ENCODE measurements at places on chromosomes 6 and 20.

DNA sequence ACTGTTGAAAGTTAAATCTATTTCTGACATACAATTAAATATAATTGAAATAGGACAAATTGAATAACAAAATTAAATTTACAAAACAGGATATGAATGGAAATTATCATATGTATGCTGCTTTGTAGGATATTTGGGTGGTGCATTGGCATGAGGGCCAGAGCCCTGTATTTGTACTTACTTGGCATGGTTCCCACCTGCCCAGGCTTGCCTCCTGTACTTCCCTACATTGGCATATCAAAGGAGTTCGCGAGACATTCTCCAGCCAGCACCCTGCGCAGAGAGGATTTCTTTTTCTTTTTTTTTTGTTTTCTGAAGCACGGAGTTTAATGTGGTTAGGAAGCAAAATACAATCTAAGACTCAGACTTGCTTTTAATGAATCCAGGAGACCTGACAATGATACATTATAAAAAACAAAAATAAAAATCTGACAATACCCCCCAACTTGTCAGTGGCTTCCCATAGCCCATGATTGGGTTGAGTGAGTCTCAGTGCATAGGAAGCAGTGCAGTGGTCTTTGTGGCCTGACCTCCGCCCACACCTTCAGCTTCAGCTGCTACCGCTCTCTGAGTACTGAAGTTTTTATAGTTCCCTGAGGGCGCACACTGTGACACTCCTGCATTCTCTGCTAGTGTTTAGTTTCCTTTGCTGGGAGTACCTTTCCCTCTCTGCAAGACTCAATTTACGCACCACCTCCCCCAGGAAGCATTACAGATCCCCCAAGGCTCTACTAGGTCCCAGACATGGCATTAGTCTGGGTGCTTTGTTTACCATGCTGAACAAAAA, 440.8 kb downstream of the UTRN start:
- no peak for DNase-seq

DNA sequence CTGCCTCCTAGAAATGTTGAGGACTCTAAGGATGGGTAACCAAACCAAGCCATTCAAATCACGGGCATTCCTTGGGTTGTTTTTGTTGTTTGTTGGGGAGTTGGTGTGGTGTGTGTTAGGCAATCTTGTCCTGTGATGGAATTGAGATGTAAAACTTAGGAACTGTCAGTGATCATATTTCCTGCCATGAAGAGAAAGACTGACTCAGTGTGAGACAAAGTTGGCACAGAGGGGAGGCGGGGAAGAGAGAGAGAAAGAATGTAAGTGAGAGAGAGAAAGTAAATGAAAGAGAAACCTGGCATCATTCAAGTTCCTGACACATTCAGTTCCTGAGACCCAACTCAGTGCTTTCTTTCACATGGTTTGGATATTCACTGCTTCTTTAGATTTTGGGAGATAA, 21.6 kb upstream of the FBXO30 start:
- no peak for DNase-seq

DNA sequence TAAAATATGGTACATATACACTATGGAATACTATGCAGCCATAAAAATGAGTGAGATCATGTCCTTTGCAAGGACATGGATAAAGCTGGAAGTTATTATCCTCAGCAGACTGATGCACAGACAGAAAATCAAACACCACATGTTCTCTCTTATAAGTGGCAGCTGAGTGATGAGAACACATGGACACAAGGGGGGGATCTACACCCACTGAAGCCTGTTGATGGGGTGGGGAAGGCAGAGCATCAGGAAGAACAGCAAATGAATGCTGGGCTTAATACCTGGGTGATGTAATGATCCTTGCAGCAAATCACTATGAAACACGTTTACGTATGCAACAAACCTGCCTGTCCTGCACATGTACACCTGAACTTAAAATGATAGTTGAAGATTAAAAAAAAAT, 71.3 kb downstream of the MANEA start:
- no peak for DNase-seq

GRCh38 chr20:4788314-4788713, 66.6 kb downstream of the PRND start:
- DNase-seq = no peak

DNA sequence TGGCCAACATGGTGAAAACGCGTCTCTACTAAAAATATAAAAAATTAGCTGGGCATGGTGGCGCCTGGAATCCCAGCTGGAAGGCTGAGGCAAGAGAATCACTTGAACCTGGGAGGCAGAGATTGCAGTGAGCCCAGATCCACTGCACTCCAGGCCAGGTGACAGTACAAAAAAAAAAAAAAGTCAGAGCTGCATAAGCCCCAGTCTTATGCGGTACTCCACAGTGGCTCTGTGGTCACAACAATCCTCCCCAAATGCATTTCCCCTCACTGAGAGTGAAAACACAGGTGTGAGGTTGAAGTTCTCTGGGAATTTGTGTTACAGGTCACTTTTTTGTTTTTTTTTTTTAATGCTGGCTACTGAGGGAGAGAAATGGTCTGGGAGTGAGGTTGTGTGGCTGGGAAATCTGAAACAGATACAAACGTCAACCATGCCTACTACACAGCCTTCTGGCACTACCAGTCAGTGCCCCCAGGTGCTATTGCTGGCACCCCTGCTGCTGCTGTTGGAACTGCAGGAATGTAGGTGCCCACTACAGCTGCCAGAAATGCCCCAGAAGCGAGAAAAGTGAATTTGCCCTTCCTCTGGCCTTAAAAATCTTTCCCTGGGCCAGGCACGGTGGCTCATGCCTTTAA, 5.7 kb downstream of the MRPS26 start:
- DNase-seq = no peak

- DNase-seq = no peak
These were observed 70.0 kb downstream of the FOXC1 start for GRCh38 chr6:1679688-1680068.

GRCh38 chr6:388202-388903, 3.2 kb upstream of the IRF4 start:
- no peak for DNase-seq

GRCh38 chr6:113684382-113684901, 172.7 kb upstream of the MARCKS start:
- no peak for DNase-seq

DNA sequence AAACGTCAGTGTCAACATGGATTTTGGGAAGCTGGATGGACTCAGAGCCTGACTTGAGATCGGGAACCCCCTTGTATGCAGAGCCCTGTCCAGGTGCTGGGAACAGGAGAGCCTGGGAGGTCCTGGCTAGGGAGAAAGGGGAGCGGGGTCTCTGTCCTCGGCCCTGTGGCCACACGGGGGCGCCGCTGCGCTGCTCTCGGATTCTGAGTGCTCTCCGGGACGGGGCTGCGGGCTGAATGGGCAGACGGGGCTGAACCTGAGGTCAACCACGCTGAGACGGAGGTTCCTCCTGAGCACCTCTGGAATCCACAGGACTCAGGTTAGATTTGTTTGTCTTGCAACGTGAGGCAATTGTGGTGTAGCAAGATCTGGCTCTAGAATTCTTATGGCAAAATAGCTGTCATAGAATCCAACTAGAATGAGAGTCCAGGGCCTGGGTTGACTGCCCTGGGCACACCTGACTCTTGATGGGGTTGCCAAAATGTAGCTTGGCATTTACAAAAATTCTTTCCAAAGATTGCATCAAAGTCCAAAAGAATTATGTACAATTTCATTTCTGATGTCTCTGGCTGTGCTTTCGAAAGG, 20.6 kb upstream of the HLA-F start:
- peak; percentile 70 for DNase-seq

- no peak for DNase-seq
These were observed 6.1 kb downstream of the TRIM10 start for GRCh38 chr6:30154709-30155519.

GRCh38 chr6:79895382-79896074, 51.8 kb downstream of the ELOVL4 start:
- no peak for DNase-seq

DNA sequence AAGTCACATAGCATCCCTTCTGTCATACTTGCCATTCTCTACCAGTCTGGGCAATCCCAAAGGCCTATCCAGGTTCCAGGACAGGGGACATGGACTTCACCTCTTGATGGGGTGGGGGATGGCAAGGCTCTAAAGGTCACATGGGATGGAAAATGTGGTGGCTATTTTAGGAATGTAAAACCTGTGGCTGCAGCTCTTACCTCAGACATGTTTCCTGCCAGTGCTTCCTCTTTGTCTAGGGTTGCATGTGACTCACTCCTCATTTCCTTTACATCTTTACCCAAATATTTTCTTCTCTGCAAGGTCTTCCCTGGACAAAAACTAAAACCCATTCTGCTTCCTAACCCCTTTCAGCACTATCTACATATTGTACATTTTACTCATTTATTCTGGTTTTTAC, 135.7 kb downstream of the BTBD3 start:
- no peak for DNase-seq

DNA sequence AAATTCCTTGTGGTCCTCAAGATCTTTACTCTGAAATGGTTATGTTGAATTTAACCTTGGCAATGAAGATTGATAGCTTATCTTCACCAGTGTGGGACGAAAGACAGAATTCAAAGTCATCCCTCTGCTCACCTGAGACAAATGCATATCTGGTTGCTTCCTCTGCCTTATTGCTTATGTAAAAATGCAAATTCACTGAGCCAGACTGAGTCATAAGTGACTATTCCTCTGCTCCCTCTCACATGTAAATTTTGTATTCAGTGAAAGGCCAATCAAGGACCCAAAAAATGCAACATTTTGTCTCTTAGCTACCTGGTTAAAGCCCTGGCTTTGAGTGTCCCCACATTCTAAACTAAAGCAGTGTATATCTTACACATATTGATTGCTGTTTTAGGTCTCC, 593.1 kb upstream of the GJE1 start:
- DNase-seq = no peak

GRCh38 chr20:3383878-3384495, 23.5 kb downstream of the DNAAF9 start:
- no peak for DNase-seq

GRCh38 chr6:13243033-13243432, 85.3 kb downstream of the TBC1D7 start:
- no peak for DNase-seq

- DNase-seq = no peak
These were observed 236.7 kb downstream of the FARS2 start for GRCh38 chr6:5497896-5498578.

DNA sequence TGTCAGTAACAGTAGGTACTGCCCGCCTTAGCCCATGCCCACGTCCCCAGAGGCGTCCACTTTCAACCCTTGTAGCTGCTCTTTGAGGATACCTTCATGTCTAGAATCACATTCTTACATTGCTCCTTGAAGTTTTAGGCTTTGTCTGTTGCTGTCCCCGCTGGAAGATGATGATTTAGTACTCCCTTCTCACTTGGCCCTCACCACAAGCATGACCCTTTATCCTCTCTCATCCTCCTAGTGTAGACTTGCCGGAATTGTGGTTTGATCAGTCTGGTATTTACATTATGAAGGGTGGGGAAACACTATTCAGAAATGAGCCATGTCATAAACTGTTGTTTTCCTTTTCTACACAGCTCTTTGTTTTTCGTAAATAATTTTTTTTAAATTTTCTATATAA, 87.4 kb downstream of the ARID1B start:
- no peak for DNase-seq

DNA sequence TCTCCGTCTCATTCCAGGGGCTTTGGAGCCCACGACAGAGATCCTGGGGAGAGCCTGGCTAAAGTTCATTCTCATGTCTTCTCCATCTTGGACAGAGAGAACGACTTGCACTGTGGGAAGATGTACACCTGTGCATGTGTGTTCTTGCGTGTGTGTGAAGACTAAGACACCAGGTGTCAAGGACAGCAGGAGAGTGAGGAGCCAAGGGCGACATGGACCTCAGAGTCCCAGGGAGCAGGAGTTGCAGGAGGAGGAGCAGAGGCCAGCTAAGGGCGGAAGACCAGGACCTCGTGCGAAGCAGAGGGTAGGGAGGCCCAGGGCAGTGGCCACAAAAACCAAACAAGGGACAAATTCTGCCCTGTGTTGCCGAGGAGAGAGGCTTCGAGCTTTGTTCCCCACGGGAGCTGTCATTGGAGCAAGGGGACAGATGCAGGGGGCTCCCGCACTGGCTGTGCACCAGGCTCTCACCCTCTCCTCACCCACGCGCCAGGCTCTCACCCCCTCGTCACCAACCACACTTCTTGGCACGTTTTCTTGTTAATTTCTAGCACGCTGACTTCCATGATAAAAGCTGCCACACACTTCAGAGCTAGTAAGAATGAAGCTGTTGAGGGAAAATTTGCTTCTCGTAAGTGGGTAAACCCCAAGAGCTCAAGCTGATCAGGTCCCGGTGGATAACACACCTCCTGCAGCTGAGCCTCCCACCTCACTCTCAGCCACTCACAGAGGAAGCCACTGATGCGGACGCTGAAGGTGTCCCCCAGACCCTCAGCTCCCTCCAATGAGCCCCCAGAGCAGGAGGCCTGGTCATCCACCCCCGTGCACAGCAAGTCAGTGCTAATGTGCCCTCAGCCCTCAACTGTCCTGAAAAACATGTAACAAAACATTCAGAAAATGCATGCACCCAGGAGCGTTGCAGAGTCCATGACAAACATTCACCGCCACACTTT, 62.6 kb downstream of the DLL1 start:
- DNase-seq = no peak

DNA sequence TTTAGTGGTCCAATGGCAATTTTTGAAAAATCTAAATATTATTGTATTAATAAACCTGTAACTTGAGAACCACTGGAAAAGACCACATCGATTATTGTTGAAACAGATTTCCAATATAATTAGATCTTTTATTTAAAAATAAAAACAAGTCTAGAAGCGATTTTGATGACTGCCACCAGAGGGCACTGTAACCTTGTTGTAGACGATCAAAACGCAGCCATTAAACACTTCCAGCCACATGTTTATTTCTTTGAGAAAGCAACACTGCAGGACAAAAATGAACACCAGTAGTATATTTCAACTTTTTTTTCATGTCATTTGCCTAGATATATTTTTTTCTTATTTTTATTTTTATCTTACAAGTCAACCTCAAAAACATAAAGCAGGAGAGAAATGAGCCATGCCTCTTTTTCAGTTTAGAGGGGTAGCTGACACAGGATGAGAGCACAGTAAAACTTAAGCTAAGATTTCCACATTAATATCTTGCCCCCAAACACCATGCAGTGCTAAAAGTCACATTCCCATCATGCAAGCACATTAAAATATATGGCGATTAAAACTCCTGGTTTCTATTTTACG, 115.4 kb downstream of the OPRM1 start:
- peak; percentile 65 for DNase-seq

- no peak for DNase-seq
These were observed 1.1 kb downstream of the RNF114 start for GRCh38 chr20:49937027-49937929.

Data from T-cell (primary cell).